ENCODE measurements at places on chromosomes 1 and 21.
A peak's percentile ranks its signal among the peaks of the same experiment; 100 is the strongest.

- no peak for DNase-seq
These were observed 22.2 kb upstream of the IRF2BP2 start for GRCh38 chr1:234632225-234632624.

DNA sequence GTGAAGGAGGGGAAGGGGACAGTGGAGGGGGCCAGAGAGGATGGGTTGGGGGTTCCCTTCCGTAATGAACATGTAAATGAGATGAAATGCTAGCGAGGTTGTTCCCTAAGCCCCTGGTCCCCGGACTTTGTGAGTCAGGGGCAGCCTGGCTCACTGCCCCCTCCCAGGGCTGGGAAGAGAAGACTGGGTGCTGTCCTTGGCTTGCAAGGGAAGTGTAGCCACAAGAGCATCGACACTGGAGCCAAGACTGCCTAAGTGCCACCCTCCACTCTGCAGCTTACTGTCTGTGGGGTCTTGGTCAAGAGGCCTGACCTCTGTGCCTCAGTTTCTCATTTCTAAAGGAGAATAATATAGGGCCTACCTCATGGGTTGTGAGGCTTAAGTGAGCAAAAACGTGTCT lies 483 bp downstream of the PEAR1 start:
- no peak for DNase-seq

DNA sequence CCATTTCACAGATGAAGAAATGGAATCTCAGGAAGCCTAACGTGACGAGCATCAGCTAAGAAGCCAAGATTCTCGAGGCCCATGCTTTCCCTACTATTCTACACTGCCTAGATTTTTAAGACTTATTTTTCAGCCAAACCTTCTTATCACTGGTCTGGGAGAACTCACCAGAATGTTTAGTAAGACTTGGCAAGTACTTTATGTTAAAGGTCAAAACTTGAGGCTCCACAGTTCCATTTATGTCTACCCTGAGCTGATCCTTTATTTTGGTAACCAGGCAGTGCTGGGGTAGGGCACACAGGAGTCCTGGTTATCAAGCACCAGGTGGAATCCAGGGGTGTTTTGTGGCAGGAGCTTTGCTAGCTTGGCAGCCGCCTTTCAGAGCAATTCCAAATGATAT lies 16.8 kb downstream of the PLXNA2 start:
- no peak for DNase-seq

DNA sequence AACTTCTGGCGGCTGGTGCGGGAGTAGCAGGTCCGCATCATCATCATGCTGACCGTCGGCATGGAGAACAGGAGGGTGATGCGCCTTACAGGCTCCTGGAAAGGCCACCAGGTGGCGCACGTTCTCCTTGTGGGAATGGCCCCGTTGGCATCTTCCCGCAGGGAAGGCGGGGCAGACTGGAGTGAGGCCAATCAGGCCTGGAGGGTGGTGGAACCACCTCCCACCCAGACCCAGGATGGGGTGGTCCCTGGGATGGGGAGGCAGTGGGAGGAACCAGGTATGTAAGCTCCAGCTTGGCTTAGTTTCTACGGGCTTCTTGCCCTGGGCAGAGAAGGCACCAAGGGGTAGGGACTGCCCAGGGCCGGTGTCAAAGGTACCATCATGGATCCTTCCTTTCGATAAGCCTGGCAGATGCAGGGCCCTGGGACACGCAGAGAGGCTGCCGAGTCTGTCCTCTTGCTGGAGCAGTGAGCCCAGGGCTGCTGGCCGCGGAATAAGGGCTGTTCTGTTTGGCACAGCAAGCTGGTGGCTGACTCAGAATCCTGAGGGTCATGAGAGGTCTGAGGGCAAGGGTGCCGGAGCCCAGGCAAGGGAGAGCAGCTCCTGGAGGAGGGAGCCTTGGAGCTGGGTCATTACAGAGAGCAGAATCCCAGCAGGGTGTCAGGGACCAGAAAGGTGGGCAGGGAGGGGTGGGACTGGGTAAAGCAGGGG lies 8.7 kb upstream of the LGR6 start:
- DNase-seq, result peak; percentile 59

- no peak for DNase-seq
These were observed 392.5 kb upstream of the ESRRG start for GRCh38 chr1:217115404-217116380.

GRCh38 chr1:194295685-194296084 lies 1109.3 kb upstream of the B3GALT2 start:
- peak; percentile 4 for DNase-seq

DNA sequence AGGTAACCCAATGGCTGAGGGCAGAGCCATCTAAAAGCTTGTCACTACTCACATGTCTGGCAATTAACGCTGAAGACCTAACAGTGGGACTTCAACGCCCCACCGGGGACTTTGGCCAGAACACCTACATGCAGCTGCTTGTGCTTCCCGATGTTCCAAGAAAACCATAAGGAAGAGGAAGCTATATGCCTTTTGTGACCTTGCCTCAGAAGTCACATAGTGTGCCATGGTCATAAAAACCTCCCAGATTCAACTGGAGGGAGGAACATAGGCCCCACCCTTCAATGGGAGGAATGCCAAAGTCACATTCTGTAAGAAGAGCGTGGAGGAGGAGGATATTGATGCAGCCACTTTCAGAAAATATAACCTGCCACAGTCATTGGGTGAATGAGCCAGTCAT lies 147.8 kb upstream of the MAGI3 start:
- no peak for DNase-seq

DNA sequence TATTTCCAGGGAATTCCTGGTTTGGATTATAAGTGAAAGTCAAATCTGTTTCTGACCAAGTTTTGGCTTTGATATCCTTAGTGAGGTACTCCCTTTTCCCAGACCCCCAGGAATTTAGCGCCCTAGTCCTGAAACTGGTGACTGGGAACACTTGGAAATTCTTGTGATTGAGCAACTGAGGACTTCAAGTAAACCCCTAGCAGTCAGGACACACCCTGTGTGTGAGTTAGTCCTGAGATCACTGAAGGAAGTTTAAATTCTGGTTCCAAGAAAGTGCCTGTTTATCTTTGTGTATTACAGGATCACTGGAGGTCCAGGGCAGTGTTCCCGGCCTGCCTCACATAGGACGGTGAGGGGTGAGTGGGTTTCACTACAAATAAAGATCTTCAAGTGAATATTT lies 95.1 kb upstream of the F3 start:
- DNase-seq, result no peak

DNA sequence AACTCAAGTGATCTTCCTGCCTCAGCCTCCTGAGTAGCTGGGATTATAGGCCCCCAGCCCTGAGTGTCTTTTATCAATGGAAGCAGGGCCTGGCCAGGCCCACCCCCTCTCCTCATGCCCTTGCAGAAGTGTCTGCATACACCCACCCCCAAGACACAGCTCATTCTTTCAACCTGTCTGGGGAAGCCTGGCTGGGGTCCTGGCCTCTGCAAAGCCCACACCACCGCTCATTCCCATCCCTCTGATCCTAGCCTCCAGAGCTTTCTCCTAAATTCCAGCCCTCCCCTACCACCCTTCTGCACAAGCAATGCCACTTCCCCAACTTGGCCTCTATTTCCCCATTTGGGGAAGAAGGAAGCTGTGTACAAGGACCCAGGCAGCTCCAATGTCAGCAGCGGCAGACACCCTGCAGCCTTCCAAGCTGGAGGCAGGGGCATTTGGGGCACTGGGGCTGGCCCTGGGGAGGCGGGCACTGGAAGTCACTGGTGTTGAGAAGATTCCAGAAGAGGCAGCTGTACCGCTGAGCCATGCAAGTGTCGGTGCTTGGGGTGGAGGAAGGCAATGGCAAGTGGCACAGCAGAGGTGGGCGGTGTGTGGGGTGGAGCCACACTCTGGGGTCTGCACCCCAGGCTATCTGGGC lies 33.7 kb upstream of the ARF1 start:
- DNase-seq, result no peak

GRCh38 chr1:82299056-82299455 lies 498.3 kb downstream of the ADGRL2 start:
- no peak for DNase-seq

DNA sequence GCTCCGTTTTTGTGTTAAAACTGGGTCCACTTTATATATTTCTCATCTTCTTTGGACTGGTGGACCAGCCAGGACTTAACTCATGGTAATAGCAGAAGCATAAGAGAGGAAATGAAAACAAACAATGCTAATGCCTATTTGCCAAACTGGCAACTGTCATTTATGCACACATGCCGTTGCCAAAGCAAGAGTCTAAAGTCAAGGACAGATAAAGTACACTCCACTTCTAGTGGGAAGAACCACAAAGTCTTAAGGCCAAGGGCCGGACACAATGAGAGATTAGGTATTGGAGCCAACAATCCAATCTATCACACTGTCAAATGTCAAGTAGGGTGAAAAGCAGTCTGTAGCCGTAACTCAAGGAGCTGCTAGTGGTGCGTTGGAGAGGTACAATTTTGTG lies 157.7 kb downstream of the LYPLAL1 start:
- no peak for DNase-seq
